Colonic mucosa (tissue), 4 donors: ENCODE measurements at places on chromosomes 4 and X. TPM values are rescaled to one million over a fixed set of nuclear protein-coding genes. Genes with fewer than 3 reads are reported as not detected.

Gene BEX1
- total RNA-seq = 0.77 TPM

Gene TMEM156
- total RNA-seq = 0.77 TPM

Gene CYBB
- total RNA-seq = 7.7 TPM

Gene PRDM8
- total RNA-seq = 1.6 TPM

Gene WAS
- 3.0 TPM for total RNA-seq

Gene LDOC1
- total RNA-seq = 3.8 TPM

Gene LANCL3
- 1.9 TPM for total RNA-seq

Gene USP17L29
- total RNA-seq = not detected

Gene DOK7
- 0.80 TPM for total RNA-seq

Gene GPR82
- total RNA-seq = 0.56 TPM
